Astrocyte of the spinal cord (primary cell): ENCODE measurements at places on chromosomes 7 and 10.

- no peak for DNase-seq
Measured at GRCh38 chr10:132129431-132129830, 57.3 kb upstream of the DPYSL4 start.

- peak; percentile 46 for DNase-seq
Measured at GRCh38 chr7:90706072-90706716, 110.1 kb downstream of the CDK14 start.

- no peak for DNase-seq
Measured at GRCh38 chr7:266851-267840, 22.8 kb upstream of the FOXL3 start.

- no peak for DNase-seq
Measured at GRCh38 chr7:118179191-118179590, 4.8 kb upstream of the LSM8 start.

DNA sequence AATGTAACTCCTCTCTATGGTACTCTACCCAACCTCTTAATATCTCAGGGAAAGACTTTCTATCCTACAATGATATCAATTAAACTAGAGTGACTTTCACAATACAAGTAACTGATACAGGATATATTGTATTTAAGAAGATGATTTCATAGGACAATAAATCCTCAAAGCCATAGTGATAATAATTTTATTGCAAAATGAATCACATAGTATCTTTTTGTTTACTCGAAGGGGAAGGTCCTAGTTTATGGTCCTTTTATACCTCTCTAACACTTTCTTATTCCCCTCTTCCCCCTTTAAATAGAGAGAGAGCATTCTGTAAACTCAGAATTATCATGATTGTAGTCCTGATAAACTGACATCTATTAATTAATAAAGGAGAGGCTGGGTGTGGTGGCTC lies 56.4 kb downstream of the TMEM106B start:
- no peak for DNase-seq

GRCh38 chr7:55131142-55131929 lies 112.5 kb downstream of the EGFR start:
- DNase-seq: no peak

DNA sequence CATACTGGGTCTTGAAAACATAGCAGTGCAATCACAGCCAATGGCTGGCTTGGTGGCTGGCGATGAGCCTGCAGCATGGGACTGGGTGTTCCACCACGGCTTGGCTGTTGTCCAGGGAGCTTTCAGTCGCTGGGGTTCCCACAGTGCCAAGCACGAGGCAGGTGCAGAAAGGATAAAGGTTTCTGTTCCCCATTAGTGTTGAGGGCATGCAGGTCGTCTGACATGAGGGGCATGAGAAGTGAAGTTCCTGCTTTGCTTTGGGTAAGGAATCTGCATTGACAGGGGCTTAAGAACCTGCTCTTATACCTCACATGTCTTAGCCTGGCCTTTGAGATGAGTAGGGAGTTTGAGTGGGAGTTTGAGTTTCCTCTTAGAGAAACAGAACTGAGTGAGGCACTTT lies 9.0 kb upstream of the CFTR start:
- DNase-seq: no peak

- DNase-seq: no peak
Measured at GRCh38 chr7:103795787-103796186, 193.7 kb downstream of the RELN start.

GRCh38 chr10:7696545-7696944 lies 6.6 kb upstream of the ITIH2 start:
- peak; percentile 4 for DNase-seq

DNA sequence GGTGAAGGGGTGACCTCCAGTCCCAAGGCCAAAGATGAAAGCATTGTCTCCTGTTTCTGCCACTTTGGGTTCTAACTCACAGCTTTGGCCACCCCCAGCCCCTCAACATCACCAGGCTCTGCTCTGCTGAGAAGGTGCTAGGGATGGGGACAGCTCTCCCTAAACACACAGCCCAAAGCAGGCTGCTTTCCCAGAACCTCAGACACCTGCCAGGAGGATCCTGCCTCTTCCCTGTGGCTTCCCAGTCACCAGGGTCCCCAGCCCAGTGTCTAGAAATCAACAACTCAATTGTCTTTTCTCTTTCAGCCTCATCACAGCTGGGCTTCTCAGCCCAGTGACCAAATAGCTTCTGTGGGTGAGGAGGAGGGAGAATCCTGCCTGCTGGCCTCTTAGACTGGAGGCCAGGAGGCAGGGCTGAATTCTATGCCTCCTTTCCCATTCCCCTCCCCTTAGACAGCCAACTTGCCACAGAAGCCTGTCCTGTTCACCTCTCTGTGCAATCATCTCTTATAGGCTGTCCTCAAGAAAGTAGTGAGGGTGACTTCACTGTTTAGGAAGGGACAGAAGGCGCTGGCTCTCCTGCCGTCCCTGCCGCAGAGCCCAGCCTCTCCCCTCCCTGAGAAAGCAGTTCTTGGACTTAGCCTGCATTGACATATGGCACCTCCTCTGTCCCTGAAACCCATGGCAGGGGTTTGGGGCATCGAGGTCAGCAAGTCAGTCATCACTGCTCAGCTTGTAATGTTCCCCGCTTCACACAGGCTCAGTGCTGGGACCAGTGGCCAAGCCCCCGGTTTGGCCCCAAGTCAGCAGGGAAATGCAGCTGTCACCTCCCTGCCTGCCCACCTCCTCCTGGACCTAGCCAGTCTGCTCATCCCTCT lies 3.7 kb downstream of the FGF8 start:
- DNase-seq: no peak

GRCh38 chr10:42351745-42352144 lies 286.6 kb downstream of the ZNF33B start:
- no peak for DNase-seq
